ENCODE measurements at places on chromosomes 3 and 15.

GRCh38 chr3:88137836-88138235 is 11.9 kb upstream of the C3orf38 start:
- DNase-seq, result no peak

GRCh38 chr3:81760215-81760614 is 1.2 kb downstream of the GBE1 start:
- DNase-seq, result no peak

- no peak for DNase-seq
These were observed 33.5 kb downstream of the SV2B start for GRCh38 chr15:91133511-91133910.

GRCh38 chr15:89659295-89659694 is 4.0 kb upstream of the KIF7 start:
- no peak for DNase-seq

- DNase-seq, result no peak
These were observed 36.8 kb downstream of the EHD4 start for GRCh38 chr15:41935566-41936020.

- no peak for DNase-seq
These were observed 18.7 kb upstream of the ZXDC start for GRCh38 chr3:126494204-126494969.

GRCh38 chr3:124345845-124346244 is 353.9 kb upstream of the ROPN1 start:
- no peak for DNase-seq

- DNase-seq, result no peak
These were observed 29.6 kb downstream of the ONECUT1 start for GRCh38 chr15:52760562-52760961.

DNA sequence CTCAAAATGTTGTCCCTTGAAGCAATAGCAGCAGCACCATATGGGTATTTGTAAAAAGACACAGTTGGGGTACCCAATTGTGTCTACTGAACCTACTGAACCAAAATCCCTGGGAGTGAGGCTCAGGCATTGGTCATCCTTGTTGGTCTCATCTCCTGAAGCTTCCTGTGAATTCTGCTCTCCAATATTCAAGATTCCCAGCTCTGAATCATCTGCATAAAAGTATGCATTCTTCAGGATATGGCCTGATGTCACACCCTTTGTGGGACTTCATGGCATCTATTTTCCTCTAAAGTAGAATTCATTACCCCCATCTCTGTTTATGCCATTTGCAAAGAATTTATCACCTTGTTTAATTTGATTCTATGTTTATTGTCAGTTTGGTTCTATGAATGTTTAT is 13.3 kb upstream of the PTX3 start:
- no peak for DNase-seq

- no peak for DNase-seq
These were observed 2.7 kb downstream of the NKIRAS1 start for GRCh38 chr3:23913873-23914743.

DNA sequence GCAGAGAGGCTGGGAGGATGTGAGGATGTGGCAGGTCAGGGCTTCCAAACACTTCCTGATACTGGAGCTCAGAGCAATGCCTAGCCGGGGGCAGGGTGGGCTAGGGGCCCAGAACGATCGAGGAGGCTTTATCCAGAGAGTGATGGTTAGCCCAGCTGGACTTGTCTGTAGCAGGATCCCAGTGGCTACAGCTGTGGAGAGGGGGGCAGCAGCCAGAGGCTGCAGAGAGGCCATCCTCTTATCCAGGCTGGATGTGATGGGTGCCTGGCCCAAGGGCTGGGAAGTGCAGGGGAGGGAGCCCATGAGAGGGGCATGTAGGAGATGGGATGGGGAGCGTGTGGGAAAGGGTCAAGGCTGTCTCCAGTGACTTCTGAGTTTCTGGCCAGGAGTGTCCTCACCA is 4.6 kb downstream of the PARP3 start:
- no peak for DNase-seq

DNA sequence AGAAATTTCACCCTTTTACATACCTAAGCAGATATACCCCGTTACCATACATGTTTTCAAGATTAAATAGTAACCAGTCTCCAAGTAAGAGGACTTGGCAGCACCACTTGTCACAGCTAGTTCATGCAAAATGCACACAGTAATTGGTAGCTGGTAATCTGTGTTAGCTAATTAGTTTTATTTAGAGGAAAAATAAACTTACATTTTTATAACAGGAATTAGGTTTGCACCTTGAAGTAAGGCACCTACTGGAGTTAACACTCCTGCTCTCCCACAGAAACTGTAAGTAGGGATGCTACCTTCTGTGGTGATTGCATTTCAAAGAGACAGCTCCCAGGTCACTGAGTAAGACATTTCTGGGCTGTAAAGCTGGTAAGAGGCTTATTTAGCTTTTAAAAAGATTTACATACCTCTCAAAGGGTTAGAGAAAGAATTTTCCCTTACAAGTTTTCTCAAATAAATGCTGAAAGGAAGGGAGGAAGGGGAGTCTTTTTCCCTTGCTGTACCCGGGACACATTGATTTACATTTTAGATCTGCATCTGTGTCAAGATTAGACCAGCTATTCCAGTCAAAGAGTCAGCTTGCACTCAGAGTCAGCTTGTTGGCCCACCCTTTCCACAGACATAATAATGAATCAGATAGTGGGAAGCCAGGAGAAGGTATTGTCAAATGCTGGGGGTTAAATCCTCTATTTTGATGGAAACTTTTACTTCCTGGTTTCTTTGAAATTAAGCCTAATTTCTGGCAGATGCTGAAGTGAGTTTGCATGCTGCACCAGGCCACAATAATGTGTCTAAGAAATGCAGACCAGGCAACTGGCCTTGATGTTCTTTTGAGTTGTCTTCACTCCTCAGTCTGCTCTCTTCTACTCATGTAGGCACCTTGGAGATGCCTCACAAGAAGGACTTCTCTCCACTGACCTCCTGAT is 77.6 kb upstream of the CHD2 start:
- no peak for DNase-seq

DNA sequence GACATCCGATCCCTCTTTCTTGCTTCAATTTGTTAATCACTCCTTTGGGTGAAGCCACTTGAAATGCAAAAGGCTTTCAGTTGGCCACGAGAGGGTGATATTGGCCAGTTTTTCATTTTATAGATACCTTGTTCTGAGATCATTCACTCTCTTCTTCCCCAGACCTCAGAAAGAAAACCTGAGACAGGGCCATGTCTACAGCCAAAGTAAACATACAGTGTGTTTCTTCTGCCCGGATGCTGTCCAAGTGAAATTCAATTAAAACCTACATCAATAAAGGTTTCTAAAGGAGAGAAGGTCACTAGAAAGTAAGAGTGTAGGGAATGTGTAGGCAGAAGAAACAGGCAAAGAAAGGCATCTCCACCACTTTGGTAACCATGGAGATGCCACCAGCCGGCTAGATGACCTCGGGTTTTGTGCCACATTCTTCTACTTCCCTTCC is 39.5 kb upstream of the FMN1 start:
- no peak for DNase-seq

DNA sequence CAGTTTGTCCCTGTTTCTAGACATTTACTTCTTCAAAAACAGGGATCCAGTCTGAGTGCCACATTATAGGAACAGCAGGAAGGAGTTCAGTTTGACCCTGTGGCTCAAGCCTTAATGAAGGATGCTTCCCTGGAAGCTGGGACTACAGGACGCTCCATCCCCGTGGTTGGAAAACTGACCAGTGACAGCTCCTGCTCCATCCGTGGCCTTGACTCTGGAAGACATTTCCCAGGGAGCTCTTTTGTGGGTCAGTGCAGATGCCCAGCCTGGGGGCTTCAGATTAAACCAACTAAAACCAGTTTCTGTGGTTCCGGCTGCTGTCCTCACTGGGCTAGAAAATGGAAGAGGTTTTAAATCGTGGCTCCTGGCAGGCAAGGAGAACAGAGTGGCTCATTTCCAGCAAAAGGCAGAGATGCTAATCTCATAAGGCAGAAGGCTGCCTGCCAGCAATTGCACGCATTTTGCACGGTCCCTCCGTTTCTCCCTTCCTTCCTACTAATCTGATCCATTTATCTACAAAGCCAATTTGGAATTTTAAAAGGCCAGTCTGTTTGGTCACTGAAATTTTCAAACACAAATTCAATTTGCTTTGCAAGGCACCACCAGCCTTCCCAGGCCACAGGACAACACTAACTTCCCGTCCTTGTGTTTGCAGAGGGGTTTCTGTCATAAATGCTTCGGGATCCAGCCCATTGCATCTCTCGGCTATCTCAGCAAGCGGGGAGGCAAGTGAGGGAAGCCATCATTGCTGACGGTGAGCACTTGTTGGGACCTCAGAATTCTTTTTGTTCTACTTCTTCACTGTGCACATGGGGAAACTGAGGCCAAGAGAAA is 6.2 kb upstream of the SSUH2 start:
- no peak for DNase-seq

- no peak for DNase-seq
These were observed 70.1 kb upstream of the GLCE start for GRCh38 chr15:69090197-69090948.

GRCh38 chr3:186519021-186519658 is 25.0 kb downstream of the CRYGS start:
- DNase-seq, result peak; percentile 96

DNA sequence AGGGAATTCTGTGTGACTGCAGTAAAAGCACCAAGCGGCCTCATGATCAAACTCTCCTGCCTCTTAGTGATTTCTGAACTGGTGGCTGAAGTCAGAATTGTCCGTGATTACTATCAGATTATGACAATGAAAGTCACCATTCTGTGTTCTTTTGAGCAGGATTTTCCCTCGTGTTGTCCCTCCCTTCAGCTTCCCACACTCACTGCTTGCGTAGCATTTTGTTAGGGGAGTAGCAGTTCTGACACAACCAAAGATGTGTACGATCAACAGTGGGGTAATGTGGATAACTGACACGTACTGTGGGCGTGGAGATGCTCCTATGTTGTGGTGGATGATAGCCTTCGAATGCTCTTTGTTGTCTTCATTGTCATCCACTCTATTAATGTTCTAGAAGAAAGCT is 67.8 kb upstream of the ICE2 start:
- no peak for DNase-seq

DNA sequence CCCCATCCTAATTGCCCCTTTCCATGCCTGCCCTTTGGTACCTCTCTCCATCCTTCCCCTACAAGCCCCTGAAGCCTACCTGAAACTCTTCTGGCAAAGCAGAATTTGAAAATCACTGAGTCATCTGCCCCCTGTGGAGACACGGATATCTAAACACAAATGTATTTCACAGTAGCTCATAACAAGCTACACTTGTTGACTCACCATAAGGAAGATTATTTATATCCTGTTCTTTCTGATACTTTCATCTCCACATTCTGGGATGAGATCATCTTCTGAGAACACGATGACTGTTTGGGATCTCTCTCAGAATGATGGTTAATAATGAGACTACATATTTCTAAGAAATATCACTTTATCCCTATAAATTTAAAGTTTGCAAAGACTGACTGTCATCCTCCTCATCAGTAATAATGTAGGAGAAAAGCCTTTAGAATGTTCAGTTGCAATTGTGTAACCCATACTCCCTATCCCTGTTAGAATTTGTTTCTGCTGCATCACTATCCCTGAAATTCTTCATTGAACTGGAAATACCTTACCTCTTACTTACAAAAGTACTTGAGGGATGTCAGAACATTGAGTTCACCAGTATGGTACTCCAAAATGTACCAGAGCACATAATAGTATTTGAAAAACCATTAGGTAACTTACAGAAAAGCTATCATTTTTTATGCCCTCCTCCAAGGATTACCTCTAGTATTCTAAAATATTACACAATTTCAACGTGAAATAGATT is 116.1 kb upstream of the IL12A start:
- DNase-seq, result no peak

DNA sequence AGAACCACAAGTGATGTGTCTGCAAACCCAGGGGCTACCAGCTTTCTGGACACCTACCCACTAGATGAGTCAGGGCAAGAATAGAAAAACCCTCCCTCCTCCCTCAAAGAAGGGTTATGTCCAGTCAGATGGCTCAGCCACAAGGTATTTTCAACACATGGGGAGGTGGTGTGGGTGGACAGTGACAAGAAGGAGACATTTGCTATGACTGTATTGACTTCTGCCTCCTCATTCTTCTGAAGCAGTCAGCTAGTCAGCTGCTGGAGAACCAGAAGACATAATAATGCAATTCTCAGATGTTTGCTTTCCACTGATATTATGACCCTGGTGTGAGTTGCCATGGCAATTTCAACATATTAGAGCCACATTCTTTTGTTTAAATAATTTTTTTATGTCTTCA is 66.7 kb upstream of the GOLGA8B start:
- no peak for DNase-seq

GRCh38 chr3:41137686-41138111 is 61.6 kb upstream of the CTNNB1 start:
- DNase-seq, result no peak

- DNase-seq, result no peak
These were observed at the start of gene APEH for GRCh38 chr3:49673715-49674496. Gene APEH (plus strand): TSS chr3:49674351. CDS start chr3:49674402, 51 bp downstream.

- DNase-seq, result no peak
These were observed 23.3 kb upstream of the ACKR4 start for GRCh38 chr3:132573797-132574211.

GRCh38 chr3:54322354-54322753 is 200.0 kb downstream of the CACNA2D3 start:
- no peak for DNase-seq

GRCh38 chr3:10498271-10498670 is 7.1 kb downstream of the ATP2B2 start:
- DNase-seq, result no peak

DNA sequence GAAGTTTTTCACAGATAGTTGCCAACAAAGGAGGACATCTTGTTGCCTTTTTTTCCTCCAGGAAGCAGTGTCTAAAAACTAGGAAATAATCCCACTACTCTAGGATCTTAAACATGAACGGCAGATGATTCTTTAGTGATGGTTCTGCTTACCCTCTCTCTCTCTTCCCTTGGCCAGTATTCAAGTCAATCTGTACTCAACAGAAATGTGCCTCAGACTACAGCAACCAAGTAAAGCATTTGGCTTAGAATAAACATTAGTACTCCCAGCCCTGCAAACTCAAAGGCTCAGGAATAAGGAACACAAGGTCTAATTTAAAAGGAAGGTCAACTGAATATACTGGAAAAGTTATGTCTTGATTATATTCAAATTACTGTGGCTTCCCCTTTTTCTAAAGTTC is 8.7 kb downstream of the NPTN start:
- no peak for DNase-seq

- no peak for DNase-seq
These were observed at the start of gene ACOX2 for GRCh38 chr3:58536501-58537411. Gene ACOX2 (minus strand): TSS chr3:58537190. CDS start chr3:58535106, 2,084 bp downstream.

- no peak for DNase-seq
These were observed 321.8 kb downstream of the TIGIT start for GRCh38 chr3:114615523-114616085.

DNA sequence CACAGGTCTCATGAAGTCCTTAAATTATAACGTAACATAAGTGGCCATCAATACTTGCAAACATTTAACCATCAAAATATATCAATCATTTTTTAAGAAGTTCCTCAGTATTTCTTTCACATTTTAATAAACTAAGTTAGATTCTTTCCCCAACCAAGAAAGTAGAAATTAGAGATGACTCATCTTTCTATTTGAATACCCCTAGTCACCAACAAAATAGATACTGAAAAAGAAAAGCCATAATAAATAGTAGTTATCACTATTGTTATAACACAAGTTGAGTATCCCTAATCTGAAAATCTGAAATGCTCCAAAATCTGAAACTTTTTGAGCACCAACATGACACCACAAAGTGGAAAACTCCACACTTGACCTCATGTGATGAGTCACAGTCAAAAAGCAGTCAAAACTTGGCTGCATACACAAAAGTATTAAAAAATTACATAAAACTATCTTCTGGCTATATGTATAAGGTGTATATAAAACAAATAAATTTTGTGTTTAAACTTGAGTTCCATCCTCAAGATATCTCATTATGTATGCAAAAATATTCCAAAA is 3.7 kb downstream of the SHQ1 start:
- DNase-seq, result no peak

GRCh38 chr3:178443634-178444033 is 92.6 kb upstream of the KCNMB2 start:
- DNase-seq, result no peak

Measured in bone marrow (tissue), 2 donors.